ENCODE measurements at places on chromosomes 12 and 14.

GRCh38 chr14:60974090-60974651 lies 6.7 kb downstream of the TRMT5 start:
- DNase-seq, result no peak

- no peak for DNase-seq
These were observed 20.1 kb downstream of the TPCN1 start for GRCh38 chr12:113241191-113242025.

DNA sequence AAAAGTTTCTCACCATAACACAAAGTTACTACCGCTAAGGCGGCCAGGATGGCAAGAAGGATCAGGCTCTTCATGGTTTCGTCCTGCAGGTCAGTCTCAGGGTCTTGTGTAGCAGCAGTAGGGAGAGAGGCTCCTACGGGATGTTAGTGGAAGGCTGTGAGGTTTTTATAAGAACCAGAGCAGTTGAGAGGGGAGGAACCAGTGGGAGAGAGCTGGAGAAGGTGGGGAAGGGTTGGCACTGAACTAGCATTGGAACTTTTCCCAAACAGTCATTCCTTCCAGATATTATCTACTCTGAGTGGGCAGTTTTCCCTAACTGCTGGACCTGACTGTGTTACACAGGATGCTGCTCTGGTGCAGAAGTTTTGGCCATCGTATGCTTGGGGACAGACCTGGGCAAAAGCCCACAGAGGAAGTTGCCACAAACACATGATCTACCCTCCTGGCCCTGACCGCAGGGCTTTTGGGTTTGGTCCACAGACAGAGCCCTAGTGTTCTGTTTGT lies at the start of gene MGP:
TSS of gene MGP (minus strand) at position 137 of the 504 bp plus-strand sequence. CDS start at position 74, 63 bp downstream.
- DNase-seq, result no peak

- DNase-seq, result no peak
These were observed 23.8 kb upstream of the PPP2R5C start for GRCh38 chr14:101737414-101738339.

GRCh38 chr12:70730675-70731180 lies 93.5 kb upstream of the PTPRB start:
- DNase-seq, result no peak

DNA sequence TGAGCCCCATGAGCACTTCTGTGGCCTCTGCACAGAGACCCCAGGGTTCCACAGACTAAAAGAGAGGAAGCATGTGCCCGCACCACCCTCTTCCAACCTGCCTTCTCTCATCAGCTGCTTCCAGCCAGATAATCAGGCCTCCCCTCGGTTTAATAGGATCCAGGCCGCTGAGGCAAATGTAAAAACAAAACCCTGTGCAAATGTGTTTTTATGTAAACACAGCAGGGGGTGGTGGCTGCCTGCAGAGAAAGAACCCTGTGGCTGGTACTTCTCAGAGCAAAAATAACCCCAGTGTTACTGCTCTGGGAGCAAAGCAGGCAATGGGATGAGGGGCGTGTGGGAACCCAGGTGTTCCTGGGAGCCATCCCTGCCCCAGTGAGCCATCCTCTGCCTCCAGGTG lies 46.2 kb downstream of the WSCD2 start:
- DNase-seq, result no peak

DNA sequence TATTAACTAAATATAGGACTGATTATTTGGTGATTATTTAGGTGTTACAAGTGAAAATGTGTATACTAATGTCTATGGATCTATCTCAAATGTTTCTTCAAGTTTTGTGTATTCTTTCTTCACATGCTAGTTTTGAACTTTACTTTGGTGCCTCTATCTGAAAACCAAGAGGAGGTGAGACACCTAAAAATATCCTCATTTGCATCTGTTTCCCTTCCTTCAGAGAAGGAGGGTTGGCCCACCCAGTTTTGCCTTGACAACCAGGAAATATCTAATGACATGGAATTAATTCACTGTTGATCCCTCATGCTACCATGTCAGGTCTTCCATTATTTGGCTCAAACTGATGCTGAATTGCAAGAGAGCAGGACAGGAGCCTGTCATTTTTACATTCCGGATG lies 500.4 kb downstream of the NELL2 start:
- DNase-seq, result no peak

DNA sequence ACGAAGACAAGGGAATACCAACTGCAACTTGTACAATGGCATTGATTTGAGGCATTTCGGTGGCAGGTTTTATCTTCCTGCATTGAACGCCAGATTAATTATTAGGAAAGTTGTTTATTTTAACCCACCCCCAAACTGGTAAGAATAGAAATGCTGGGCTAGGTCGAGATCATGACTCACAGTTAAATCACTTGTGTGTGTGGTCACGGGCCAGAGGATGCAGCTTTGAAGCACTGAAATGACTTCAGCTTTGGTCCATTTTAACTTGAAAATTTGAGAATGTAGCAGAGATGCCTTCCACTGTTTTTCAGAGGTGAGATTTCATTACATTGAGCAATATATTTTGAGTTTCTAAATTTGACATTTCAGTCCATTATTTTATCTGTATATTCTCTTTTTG lies 23.6 kb upstream of the KCNH3 start:
- DNase-seq, result no peak

GRCh38 chr12:10310926-10311720 lies 3.5 kb downstream of the KLRD1 start:
- DNase-seq, result no peak

DNA sequence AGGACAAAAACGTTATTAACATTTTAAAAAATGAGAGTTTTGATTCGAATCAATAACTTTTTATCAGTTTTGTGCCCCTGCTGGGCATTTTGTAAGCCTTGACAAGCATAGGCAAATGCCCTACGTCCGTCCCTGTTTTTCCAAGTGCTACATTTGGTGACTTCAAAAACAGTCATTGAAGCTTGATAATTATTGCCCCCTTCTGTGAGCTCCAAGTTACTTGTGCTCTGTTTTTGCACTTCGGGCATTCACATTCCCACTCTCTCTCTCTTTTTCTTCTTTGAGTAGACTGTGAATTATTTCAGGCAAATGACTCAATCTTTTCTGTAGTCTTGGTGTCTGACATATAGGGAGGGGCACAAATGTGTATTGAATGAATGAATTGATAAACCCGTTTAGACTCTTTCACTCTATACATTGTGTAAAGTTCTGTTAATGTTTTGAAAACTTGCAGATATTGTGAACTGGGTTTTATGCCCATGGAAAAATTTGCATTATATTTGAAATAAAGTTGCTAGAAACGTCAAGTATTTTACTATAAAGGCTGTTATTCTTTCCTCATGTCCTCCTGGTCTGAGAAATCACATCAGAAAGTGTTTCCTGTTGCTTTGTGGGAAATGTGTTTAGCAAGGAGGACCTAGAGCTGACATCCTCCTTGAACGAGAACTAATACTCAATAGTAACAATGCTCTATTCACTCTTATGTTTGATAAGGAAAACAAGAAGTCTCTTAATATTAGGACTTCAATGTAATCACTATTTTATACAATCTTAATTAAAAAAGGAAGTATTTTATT lies 1.4 kb downstream of the APAF1 start:
- DNase-seq, result no peak

DNA sequence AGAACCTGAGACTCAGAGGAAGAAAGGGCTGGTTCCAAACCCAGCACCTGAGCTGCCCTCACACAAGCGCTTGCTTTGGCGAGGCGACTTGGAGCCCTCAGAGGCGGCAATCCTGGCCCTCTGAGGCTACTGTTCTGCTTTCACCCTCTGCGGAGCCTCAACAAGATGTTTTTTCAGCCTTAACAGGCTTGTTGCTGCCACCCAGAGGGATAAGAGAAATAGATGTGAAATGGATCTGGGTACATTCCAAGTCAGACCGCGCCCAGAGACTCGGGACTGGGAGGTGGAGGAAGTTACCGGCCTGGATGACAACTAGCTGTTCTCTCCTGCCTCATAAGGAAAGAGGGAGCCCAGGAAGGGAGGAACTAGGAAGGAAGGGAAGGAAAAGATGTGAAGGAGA lies 89.6 kb downstream of the TTC7B start:
- DNase-seq, result no peak

DNA sequence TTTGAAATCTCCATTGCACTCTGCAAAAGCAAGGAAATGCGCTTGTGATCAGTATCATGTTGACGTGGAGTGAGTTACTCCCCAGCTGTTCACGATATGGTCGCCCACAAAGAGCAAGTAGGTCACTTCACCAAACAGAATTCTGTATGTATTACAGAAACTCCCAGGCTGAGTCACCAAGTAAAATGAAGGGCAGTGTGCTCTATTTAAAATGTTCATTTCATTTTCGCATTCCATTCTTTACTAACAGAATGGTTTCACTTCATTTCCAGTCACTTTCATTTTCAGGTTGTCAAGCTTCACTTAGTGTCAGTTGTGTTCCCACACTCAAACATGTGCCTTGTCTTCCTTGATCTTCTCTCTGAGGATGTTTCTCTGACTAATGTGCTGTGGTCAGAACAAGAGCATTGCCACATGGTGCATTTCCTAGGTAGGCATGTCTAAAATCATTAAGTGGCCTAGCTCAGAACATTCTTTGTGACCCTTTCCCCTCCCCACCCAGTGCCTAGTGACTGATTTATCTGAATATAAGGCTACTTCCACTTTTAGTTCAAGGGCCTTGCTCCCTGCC lies 391.2 kb downstream of the RAD51B start:
- peak; percentile 11 for DNase-seq

DNA sequence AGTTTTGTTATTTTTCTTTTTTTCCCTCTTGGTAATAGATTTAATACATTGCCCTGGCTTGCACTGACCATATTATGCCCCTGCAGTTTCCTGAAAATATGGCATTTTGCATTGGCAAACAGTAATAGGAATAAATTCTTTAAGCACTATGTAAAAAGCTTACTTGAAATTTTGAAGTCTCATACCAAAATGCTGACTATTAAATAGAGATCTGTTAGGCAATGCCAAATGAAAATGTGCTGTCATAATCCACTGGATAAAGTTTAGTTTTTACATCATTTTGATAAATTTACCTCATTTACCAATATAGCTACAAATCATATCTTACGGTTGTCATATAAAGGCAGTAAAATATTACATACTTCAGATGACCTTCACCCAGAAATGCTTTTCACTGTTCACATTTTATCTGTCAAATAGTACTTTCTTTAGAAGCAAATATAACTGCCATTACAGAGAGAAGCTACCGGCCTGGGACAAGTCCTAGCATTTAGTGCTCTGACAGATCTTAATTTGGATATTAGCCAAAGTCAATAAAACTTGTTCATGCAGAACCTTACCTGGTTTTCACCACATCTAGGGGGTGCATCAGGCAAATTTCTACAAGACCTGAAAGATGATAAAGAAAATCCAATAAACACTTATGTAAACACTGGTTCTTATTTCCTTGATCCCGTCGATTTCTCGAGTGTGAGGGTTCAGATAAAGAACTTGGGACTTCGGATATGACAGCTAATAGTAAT lies 212.9 kb downstream of the PAX9 start:
- no peak for DNase-seq

DNA sequence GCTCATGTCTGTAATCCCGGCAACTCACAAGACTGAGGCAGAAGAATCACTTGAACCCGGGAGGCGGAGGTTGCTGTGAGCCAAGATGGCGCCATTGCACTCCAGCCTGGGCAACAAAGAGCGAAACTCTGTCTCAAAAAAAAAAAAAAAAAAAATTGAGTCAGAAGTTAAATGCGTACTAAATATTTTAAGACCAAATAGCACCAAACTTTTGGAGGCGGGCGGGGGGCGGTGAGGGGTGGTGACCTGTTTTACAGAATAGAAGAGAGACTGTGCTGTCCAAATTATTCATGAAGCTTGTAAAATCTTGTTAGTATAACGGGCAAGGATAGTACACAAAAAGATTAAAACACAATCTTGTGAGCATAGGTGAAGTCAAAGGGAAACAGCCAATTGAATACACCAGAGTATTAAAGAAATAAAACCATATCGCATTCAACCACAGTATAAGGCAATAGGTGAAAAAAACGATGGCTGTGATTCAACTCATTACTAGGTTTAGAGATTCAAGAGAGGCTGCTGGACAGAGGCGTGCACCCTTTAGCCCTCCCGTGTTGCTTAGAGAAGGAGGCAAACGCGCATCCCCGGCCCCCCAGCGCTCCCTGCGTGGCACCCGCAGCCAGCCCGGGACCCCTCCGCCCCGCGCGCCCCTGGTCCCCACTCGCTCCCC lies 571 bp downstream of the ZNF891 start:
- no peak for DNase-seq

DNA sequence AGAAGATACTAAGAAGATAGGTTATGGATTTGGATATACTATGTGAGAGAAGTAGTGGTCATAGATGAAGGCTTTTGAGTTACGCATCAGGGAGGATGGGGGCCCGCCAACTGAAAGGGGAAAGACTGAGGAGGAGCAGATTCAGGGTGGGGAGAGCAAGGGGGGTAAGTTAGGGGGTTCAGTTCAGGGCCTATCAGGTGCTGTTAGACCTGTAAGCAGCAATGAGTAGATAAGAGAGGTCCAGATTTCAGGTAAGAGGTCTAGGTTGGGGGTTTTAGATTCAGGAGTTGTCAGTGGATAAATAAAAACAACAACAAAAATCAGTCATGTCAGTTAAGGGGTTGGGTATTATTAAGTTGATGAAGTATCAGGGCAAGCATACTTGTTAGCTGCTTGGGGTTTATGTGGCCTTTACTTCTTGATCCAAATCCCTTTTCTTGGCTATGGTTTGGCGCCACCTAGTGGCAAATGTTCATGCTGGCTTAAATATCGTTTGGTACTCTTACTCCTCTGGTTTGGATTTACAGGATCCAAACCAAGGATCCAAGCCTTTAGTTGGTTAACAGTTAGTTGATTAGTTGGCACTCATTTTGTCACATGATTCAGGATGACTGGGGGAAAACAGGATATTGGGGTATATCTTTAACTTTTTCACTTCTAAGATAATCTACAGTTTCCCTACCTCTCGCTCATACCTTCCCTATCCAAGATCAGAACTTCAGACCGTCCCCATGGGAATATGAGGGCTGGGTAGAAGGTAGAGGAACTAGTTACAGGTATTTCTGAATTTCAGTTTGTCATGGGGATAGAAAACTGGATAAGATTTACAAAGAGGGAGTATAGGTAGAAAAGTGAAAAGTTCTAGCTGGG lies 65.1 kb downstream of the PCNX1 start:
- peak; percentile 61 for DNase-seq

DNA sequence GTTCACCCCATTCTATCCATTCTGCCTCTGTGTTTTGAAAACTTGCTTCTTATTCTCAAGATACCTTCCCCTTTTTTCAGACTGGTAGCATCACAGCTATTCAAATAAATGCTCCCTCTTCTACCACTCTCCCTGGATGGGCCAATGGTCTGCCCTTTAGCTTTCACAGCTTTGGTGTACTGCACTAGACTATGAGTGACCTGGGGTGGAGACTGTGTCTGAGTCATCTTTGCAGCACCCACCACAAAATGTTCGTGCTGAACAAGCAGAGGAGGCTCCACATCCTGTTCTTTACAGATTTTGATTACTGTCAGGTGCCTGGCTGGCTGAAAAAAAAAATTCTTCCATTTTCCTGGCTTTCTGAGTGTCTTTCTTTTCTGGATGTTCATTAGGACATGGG lies 1104.1 kb upstream of the TMEM132C start:
- no peak for DNase-seq

DNA sequence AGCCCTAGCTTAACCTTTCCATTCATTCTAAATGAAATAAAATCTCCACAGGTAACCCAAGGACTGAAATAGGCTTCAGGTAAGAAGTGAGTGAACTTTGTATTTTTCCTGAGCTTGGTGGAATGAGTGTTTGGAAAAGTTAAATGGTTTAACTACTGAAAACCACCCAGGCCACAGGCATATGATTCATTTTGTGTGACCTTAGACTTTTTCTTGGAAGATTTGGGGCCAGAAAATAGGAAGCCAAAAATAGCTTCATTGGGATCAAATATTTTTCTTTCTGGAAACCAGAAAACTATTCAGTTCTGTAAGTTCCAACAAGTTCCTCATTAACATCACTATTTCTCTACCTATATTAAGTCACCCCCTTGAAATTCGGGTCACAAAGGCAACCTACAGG lies 212.6 kb downstream of the PCNX1 start:
- no peak for DNase-seq
